Hematopoietic multipotent progenitor cell treated with erythropoietin and hydrocortisone succinate and interleukin-3 and kit ligand, for 4 days (in vitro differentiated cells): ENCODE measurements at places on chromosomes 7 and 10.
A peak's percentile ranks its signal among the peaks of the same experiment; 100 is the strongest.

- no peak for DNase-seq
Observed at GRCh38 chr10:129402459-129402858, 64.6 kb upstream of the MGMT start.

DNA sequence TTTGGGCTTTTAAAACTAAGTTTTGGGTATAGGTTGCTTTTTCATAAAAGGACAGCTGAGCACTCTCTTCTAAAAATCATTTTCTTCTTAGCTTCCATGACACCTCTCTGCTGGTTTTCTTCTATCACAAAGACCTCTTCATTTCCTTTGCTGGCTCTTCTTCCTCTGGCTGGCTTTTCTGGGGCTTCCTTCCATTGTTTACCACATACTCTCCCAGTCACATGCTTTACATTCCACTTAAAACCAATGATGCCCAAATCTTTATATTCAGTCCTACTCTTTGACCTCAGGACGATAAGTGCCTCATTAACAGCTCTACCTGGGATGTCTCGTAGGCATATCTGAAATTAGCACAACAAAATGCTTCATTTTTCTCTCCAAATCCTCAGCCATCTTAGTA is 26.8 kb downstream of the FAM133B start:
- DNase-seq: no peak

DNA sequence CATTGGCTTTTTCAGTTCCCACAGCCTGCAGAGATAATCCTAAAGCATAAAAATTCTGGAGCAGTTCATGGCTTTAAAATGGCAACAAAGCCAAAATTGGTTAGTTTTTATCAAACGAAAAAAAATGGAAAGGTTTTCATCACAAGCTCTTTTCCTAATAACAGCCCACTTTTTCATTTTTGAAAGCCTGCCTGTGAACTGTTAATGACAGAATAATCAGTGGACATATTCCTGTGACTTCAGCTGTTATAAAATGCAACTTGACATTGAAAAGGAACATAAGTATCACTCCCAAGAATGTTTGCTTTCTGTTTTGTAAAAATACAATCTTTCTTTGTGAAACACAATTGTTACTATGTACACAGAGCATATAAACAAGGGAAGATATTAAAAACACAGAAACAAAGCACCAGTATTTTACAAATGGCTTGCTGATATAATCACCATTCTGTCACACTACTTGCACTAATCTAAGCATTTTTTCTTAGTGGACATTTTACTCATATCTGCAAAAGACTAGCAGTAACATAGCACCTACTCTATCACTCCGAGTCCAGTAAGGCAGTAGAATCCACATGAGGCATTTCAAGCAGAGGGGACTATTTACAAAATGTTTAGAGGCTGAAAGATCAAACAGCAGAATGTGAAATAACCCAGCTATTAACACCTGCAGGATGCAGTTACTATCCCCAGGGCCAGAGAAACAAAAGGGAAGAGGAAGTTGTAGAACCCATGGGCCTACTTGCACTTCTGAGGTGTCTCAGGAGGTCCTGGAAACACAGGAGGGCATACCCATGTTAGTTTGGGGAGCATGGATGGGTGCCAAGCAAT is 26.4 kb downstream of the MACC1 start:
- peak; percentile 23 for DNase-seq

DNA sequence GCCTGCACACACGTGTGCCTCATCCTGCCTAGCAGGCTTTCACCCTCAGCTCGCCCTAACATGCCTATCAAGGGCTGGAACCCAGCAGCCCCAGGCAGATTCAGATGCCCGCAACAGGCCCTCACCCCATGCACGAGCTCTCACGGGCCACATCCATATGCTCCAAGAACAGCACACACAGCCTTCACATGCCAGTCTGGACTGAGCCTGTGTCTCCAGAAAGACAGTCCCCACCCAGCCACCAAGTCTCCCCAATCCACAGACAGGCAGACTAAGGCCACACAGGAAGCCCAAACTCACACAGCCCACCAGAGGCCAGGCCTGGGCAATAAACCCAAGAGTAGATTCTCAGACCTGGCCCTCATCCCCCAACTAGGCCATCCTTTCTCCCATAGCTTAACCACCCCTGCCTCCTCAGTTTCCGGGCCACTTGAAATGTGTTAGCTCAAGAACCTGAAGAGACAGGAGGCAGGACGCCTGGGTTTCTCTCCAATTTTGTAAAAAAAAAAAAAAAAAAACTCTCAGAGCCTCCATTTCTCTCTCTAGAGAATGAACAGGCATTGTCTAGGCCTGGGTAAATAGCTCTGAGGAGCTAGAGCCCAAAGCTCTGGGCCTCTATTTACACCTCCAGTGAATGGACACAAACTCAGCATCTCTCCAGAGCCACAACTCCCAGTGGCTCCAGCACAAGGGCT is 6.8 kb downstream of the LDB1 start:
- peak; percentile 80 for DNase-seq

DNA sequence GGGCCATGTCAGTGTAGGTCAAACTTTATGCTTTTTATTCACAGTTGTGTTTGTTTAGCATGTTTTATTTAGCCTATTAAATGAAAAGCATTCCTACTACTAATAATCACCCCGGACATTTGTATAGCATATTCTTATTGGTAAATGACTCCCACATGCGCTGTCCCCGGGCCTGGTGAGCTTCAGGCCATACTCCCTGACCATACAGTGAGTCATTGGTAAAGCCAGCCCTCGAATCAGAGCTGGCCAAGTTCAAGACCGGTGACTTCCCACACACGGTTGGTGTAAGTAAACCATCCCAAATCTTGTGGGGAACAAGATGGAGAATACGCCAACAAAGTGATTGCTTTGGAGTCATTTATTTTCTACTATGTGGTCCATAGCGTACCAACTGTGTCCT is 238.7 kb upstream of the TCF7L2 start:
- no peak for DNase-seq

DNA sequence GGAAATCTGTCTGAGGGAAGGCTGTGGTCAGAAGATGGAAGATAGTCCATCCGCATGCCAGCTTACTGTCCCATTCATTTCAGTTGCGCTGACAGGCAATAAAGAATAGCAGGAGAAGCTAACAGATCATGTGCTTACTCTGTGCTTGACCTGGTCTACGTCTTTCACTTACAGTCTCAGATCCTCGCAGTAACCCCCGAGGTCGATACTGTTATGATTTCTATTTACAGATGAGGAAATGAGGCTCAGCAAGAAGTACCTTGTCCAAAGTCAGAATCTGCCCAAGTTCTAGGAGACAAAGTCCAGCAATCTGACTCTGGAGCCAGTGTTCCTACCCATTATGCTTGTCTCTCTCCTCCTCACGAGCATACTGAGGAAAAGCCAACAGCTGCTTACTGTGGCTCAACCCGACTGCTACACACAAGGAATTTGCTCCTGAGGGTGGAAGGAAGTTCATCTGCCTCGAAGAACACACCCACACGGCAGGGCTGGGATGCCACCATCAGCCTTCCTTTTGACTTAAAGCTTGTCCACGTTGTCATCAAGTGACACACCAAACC is 74.2 kb downstream of the MINPP1 start:
- DNase-seq: no peak

GRCh38 chr7:21965291-21965690 is 19.6 kb upstream of the CDCA7L start:
- DNase-seq: no peak

DNA sequence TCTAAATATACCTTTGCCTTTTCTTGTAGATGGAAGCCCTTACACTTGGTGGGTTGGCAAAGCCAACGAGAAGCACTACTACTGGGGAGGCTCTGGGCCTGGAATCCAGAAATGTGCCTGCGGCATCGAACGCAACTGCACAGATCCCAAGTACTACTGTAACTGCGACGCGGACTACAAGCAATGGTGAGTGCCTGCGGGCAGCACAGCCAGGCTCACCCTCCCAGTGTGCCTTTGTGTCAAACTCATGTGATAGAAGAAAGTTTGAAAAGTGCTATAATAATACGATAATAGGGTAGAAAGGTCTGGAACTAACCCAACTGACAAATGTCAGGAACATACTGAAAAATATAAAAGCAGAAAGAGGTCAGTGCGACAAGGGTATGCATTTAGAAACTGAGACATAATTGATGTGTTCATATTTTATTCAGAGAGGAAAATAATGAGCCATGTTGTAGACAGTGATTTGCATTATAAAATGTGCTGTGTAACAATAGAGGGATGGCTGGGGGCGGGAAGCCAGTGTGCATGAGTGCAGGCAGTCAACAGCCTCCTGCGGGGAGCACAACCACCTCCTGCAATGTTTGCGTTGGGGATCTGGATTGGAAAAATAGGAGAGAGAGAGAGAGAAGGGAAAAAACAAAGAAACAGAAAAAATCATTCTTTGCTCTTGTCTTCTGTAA is 686.9 kb upstream of the C7orf33 start:
- DNase-seq: no peak

GRCh38 chr10:132880128-132880981 is 62.0 kb downstream of the CFAP46 start:
- DNase-seq: no peak

GRCh38 chr7:75968561-75969001 is 25.8 kb downstream of the TMEM120A start:
- DNase-seq: no peak

GRCh38 chr10:63265222-63265617 is 132.1 kb downstream of the NRBF2 start:
- DNase-seq: peak; percentile 88

DNA sequence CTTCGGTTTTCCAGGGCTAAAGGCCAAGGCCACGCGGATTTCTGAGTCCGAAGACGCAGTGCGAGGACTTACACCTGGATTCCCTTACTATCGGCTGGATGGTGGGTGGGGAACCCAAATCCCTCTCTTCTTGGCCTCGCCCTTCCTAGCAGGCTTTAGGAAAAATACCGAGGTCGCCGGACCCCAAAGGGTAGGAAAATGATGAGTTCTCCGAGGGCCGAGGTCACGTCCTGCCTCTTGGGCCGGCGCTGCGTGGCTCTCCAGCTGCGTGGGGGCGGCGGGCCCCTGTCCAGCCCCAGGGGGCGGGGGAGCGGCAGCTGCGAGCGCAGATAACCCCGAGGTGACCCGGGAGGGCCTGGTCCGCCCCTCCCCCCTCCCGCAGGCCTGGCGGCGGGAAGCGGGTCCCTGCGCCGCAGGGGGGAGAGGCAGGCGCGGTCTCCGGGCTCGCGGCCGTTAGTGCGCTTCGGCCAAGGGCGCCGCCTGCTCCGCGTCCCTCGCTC is 805 bp upstream of the HMX3 start:
- DNase-seq: no peak

DNA sequence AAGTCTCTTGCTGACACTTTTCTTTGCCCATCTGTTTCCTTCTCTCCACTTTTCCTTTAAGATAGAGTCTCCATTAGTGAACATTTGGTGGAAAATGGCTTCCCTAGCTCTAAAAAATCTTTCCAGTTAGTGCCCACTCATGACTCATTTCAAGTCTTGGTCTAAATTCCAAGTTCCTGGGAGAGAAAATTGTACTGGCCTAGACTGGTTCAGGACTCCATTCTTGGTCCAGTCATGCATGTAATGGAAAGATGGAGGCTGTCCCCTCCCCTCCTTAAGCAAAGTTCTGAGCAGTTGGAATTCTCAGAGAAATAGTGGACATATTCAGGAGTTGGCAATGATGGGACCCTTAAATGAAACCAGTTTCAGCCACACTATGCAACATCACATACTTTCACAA is 3.8 kb upstream of the ALDH18A1 start:
- no peak for DNase-seq

DNA sequence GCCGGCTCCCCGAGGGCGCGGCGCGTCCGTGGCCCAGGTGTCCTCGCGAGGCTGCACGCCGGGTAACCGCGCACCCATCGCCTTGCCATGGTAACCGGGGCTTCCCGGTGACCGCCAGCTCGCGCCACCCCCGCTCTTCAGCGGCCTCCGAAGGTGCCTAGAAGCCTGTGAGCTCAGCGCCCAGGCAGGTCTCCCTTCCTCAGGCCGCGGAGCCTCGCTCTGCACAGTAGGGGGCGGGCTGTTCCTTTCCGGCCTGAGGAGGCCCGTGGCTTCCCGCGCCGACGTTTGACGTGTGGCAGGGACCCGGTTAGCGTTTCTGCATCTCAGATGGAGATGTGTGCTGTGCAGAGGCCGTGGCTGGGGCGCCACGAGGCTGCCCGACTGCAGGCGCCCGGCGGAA is 117.1 kb downstream of the DYNC2I1 start:
- peak; percentile 58 for DNase-seq

DNA sequence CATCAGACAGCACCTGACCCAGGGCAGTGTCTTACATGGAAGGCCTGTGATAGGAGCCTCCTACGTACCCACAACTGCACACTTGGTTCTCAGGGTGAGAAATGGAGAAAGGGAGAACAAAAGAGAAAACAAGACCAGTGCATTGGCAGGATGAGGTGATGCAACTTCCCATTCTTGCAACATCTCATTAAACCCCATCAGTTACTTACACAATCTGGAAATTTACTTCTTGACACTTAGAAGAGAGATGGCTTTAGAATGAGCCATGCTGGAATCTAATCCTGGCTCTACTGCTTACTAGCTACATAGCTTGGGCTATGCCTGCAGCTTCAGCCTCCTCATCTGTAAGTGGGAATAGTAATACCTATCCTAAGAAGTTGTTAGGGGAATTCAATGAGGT is 391.7 kb downstream of the KCNMA1 start:
- peak; percentile 76 for DNase-seq

GRCh38 chr10:91312382-91312733 is 91.9 kb downstream of the PCGF5 start:
- no peak for DNase-seq

DNA sequence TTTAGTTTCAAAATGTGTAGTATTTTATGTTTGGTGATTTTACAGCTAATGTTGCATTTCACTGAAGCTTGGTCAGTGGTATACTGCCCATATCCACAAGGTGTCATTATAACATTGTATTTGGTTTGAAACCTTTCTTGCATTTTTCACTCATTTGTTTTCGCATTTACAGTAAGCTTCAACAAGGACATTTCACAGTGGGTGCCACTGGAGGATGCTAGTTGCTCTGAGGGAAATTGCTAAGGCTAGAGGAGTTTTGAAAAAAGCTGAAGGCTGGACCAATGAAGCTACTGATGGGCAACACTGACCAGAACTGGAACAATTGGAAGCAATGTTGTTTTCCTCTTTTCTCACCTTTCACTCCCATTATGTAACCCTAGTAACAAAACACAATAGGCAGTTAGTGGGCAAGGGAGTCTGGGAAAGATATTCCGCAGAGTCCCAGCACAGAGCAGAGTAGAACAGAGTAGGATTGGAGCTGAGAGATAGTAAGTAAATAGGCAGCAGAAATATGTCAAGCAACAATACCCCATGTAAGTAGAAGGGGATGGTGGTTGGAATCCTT is 23.6 kb upstream of the SRI start:
- DNase-seq: peak; percentile 68

- peak; percentile 17 for DNase-seq
Observed at GRCh38 chr7:71746006-71746405, 614.1 kb downstream of the GALNT17 start.

- no peak for DNase-seq
Observed at GRCh38 chr7:138116141-138116540, 39.9 kb downstream of the AKR1D1 start.

GRCh38 chr10:86035791-86036543 is 330.6 kb downstream of the GRID1 start:
- no peak for DNase-seq
